HFFc6 (cell line): ENCODE measurements at places on chromosomes 2 and 18. TPM values are rescaled to one million over a fixed set of nuclear protein-coding genes. Genes with fewer than 3 reads are reported as not detected.

DNA sequence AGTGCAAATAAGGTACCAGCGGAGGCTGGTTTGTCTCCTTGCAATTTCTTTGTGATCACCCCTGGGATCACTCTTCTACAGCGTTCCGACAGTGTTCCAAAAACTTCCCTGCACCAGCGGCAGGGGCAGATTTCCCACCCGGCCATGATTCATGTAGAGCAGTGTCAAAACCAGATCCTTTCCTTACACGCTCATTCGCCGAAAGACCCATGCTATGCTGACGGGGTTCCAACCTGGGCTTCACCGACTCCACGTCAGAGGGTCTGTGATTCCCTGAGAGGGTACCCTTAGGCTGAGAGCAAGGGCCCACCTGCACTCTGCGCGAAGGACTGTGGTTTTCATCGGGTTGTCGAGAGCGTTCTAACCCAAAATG, 423 bp upstream of the TTC27 start:
- peaks cover 7% of the 10 kb centered on the region for H3K27me3 ChIP-seq
- H3K4me3 ChIP-seq, result peak overlapping the region; percentile 94
- peak overlapping the region; percentile 89 for H3K27ac ChIP-seq
- peaks cover 32% of the 10 kb centered on the region for H3K4me1 ChIP-seq

DNA sequence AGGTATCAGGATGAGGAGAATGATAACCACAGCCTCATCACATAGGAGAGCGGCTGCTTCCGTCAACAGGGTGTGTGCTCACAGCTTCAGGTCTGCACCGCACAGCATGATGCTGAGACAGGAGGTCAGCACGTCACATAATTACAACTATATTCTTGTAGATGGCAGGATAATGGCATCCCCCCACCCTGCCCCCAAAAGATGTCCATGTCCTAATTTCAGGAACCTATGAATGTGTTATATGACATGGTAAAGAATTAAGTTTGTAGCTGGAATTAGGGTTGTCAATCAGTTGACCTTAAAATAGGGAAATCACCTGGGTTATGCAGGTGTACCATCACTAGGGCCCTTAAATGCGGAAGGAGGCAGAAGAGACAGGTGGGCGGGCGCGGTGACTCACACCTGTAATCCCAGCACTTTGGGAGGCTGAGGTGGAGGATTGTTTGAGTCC, 73.9 kb downstream of the ARL4C start:
- peak overlapping the region; percentile 76 for H3K27ac ChIP-seq
- DNase-seq, result no peak

DNA sequence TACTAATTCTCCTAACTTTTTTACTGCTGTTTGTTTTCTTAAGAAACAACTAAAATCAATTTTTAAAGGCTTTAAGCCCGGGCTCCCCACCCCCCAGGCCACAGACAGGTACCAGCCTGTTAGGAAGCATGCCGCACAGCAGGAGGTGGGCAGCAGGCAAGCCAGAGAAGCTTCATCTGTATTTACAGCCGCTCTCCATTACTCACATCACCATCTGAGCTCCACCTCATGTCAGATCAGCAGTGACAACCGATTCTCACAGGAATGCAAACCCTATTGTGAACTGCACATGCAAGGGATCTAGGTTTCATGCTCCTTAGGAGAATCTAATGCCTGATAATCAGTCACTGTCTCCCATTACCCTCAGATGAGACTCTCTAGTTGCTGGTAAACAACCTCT, 517.0 kb downstream of the NRXN1 start:
- DNase-seq, result no peak
- no peak overlapping the region for H3K27ac ChIP-seq
- no peaks in the 10 kb centered on the region for H3K27me3 ChIP-seq
- H3K4me3 ChIP-seq, result no peak overlapping the region
- no peaks in the 10 kb centered on the region for H3K4me1 ChIP-seq

GRCh38 chr2:177397481-177398289, 5.1 kb downstream of the AGPS start:
- H3K36me3 ChIP-seq, result peaks cover 4% of the 10 kb centered on the region; the same call in 1 of the 2 replicates
- DNase-seq, result peak; percentile 96
- peak overlapping the region; percentile 86 for H3K4me3 ChIP-seq
- peak overlapping the region; percentile 92 for H3K27ac ChIP-seq

The DYNAP gene
- total RNA-seq, result not detected in 2 replicates

The ANKRD62 gene
- not detected in 3 replicates for total RNA-seq

The LOXL3 gene
- total RNA-seq, result 54.9 to 74.4 TPM (median 65.9 TPM) in 3 replicates

DNA sequence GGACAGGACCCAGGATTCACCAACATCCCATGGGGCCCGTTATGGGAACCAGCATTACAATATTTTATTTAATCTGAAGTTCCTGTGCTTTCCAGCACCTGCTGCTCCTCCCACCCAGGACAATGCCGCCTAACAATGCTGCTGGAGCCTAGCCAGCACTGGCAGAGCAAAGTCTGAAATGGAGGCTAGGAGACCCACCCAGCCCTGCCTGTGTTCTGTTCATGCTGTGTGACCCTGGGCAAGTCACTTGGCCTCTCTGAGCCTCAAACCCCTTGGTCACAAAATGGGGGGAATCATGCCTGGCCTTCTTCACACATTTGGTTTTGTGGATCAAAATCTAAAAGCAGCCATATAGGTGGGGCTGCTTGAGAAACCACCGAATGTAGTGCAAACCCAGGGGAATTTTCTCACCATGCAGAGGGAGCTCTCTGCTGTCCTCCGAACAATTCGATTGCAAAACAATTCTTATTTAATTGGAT, 38.5 kb upstream of the ODC1 start:
- H3K4me1 ChIP-seq, result peaks cover 15% of the 10 kb centered on the region
- peaks cover 26% of the 10 kb centered on the region for H3K27me3 ChIP-seq
- H3K27ac ChIP-seq, result no peak overlapping the region

DNA sequence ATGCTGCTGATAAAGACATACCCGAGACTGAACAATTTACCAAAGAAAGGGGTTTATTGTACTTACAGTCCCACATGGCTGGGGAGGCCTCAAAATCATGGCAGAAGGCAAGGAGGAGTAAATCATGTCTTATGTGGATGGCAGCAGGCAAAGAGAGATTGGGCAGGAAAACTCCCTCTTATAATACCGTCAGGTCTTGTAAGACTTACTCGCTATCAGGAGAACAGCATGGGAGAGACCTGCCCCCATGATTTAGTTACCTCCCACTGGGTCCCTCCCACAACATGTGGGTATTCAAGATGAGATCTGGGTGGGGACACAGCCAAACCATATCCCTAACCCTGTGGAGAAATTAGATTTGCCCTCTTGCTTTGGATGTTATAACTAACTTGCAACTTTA, 1068.0 kb upstream of the ZEB2 start:
- no peak overlapping the region for H3K4me3 ChIP-seq
- peaks cover 29% of the 10 kb centered on the region for H3K4me1 ChIP-seq

The CYRIA gene
- total RNA-seq, result not detected in 3 replicates

DNA sequence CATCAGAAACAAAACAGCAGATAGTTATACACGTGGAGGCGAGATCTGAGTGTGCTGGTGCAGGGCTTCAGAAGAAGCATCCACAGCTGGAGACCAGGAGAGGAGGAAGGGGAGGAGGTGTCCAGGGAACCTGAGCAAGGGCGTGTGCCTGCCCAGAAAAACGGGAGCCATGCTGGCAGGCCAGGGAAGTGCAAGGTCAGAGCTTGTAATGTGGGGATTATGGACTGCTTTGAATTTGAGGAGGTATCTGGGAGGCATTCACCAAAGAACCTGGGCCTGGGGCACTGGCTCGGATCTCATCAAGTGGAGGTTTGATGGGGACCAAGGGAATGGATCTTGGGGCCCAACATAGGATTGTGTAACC, 12.6 kb downstream of the PSD4 start:
- no peak for DNase-seq
- no peak overlapping the region for H3K4me3 ChIP-seq
- no peak overlapping the region for H3K27ac ChIP-seq
- H3K27me3 ChIP-seq, result peaks cover 16% of the 10 kb centered on the region
- no peaks in the 10 kb centered on the region for H3K36me3 ChIP-seq
- no peaks in the 10 kb centered on the region for H3K4me1 ChIP-seq

The TXNDC2 gene
- total RNA-seq, result 0.21 TPM in 1 of 2 replicates, not detected in the other

The NT5DC4 gene
- total RNA-seq, result not detected in 2 replicates

The ASIC4 gene
- total RNA-seq, result 0.05 to 0.08 TPM in 2 of 3 replicates, not detected in the other

DNA sequence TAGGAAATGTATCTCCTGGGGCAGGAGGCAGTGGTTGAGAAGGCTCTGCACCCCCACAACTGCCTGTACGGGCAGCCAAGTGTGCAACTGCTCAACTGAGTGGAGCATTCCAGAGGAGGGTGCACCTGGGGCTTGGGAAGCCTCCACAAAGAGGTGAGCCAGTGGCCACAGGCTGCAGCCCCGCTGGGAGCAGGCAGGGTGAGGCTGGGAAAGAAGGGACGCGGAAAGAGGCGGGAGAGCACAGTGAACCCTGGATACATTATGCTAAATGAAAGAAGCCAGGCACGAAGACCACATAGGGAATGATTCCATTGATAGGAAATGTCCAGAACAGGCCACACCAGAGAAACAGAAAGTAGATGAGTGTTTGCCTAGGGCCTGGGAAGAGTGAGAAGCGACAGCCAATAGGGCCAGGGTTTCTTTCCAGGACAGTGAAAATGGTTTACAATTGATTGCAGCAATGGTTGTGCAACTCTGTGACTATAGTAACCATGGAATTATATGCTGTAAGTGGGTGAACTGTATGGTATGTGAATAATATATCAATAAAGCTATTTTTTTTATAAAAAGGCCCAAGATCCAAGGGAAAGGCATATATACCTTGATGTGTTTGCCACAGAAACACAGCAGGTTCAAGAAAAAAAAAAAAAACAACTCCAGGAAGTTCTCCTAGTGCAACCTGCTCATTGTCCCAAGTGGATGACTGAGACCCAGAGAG, 82.4 kb downstream of the DDX1 start:
- peaks cover 28% of the 10 kb centered on the region for H3K4me1 ChIP-seq
- no peaks in the 10 kb centered on the region for H3K36me3 ChIP-seq
- H3K27me3 ChIP-seq, result peaks cover 29% of the 10 kb centered on the region
- peak; percentile 25 for DNase-seq
- no peak overlapping the region; the same call in 1 of the 2 replicates for H3K4me3 ChIP-seq

- H3K36me3 ChIP-seq, result no peaks in the 10 kb centered on the region
- DNase-seq, result no peak
- H3K27me3 ChIP-seq, result no peaks in the 10 kb centered on the region; the same call in 1 of the 2 replicates
- no peaks in the 10 kb centered on the region for H3K4me1 ChIP-seq
- no peak overlapping the region for H3K4me3 ChIP-seq
Observed at GRCh38 chr2:168971261-168971660, 59.9 kb downstream of the ABCB11 start.

GRCh38 chr2:128646691-128647090, 328.0 kb upstream of the HS6ST1 start:
- H3K4me3 ChIP-seq, result no peak overlapping the region
- peaks cover 6% of the 10 kb centered on the region for H3K27me3 ChIP-seq
- DNase-seq, result no peak
- H3K4me1 ChIP-seq, result no peaks in the 10 kb centered on the region
- H3K27ac ChIP-seq, result no peak overlapping the region

DNA sequence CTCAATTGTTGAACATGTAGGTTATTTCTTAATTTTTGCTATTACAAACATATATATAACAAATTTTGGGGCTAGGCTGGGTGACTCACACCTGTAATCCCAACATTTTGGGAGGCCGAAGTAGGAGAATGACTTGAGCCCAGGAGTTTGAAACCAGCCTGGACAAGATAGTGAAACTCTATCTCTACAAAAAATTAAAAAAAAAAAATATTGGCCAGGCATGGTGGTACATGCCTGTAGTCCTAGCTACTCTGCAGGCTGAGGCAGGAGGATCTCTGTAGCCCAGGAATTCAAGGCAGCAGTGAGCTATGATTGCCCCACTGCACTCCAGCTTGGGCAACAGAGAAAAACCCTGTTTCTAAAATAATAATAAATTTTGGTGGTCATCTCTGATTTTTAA, 23.5 kb downstream of the SLC4A1AP start:
- no peak overlapping the region for H3K27ac ChIP-seq
- peaks cover 17% of the 10 kb centered on the region for H3K4me1 ChIP-seq
- DNase-seq, result no peak
- H3K4me3 ChIP-seq, result no peak overlapping the region
